ENCODE measurements at places on chromosomes 1 and 21.

DNA sequence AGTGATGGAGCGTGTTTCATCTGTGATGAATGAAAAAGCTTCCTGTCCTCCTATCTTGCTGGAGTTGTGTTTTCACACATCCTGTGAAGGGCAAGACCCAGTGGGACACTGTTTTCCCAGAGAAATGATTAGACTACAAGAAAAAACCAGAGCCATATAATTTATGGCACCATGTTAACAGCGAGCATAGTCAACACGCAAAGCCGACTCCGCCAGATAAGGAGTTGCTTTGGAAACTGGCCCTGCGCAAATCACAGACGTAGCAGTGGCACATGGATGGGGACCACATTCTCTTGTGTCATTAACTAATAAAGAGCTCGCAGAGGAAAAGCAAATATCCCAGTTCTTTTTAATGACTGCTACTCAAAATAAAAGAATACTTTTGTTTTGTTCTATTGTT, 471.2 kb upstream of the RUNX1 start:
- H3K27me3 ChIP-seq = no peaks in the 10 kb centered on the region
- H3K36me3 ChIP-seq = no peaks in the 10 kb centered on the region
- H3K4me3 ChIP-seq = no peak overlapping the region
- no peak for DNase-seq

DNA sequence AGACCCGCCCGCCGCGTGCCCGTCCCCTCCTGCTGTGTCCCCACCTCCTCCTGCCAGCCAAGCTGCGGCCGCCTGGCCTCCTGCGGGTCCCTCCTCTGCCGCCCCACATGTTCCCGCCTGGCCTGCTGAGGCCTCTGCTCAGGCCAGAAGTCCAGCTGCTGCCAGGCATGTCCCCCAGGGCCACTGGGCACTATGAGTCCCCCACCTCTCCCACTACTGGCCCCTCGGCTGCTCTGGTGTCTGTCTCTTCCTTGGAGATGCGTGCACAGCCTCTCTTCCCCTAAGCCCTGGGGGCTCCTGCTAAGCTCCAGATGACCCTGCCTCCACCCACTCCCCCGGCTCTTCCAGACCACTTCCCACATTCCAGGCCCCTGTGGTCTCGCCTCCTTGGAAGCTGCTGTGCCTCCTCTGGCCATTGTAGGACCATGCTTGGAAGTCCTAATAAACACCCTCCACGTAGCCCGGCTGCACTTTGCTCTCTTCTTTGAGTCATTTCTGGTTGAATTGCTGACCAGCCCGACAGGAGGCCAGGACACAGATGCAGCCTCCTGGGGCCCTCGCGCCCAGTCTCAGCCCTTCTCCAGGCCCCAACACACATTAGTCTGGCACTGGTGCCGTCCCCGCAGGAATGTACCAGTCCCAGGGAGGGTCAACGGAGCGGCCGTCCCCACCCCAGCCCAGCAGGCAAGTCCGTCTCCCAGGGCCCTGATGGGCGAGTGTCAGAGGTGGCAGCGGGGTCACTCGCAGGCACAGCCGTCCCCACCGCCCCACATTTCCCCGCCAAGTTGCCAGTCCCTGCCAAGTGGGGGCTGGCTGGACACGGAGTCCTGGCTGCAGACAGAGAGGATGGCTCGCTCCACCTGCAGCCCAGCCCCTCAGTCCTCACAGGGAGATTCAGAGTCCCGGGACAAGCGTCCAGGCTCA, 1.1 kb downstream of the KRTAP10-12 start:
- H3K36me3 ChIP-seq = no peaks in the 10 kb centered on the region
- H3K27me3 ChIP-seq = peaks cover 3% of the 10 kb centered on the region
- DNase-seq = peak; percentile 76
- no peaks in the 10 kb centered on the region for H3K4me1 ChIP-seq
- H3K27ac ChIP-seq = no peak overlapping the region

DNA sequence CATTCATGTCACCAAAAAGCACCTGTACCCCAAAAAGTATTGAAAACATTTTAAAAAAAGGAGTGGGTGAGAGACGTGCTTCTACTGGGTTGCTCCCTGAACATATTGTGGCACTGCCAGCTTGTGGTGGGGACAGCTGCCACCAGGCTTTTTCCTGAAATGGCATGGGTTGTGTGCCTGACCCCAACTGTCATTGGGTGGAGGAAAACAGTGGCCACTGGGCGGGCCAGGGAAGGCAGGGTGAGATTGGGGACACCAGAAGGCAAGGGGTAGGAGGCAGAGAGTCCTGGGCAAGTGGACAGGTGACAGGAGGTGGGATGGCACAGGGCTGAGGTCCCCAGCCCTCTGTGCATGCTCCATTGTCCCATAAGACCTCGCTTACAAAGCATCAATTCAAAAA, 55.5 kb downstream of the TGFB2 start:
- DNase-seq = no peak
- H3K4me1 ChIP-seq = peaks cover 14% of the 10 kb centered on the region
- no peak overlapping the region for H3K4me3 ChIP-seq
- no peak overlapping the region for H3K27ac ChIP-seq
- no peaks in the 10 kb centered on the region for H3K36me3 ChIP-seq

DNA sequence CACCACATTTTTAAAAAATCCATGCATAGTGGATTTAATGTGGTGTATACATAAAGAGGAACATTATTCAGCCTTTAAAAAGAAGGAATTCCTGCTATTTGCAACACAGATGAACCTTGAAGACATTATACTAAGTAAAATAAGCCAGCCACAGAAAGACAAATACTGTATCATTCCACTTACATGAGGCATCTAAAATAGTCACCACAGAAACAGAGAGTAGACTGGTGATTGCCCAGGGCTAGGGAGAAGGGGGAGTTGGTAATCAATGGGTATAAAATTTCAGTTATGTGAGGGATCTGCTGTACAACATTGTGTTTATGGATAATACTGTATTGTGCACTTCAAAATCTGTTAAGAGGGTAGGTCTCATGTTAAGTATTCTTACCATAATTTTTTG, 10.0 kb downstream of the FAM163A start:
- H3K4me1 ChIP-seq = no peaks in the 10 kb centered on the region
- DNase-seq = no peak
- no peak overlapping the region for H3K27ac ChIP-seq
- H3K27me3 ChIP-seq = no peaks in the 10 kb centered on the region
- H3K36me3 ChIP-seq = no peaks in the 10 kb centered on the region
- H3K4me3 ChIP-seq = no peak overlapping the region

GRCh38 chr21:14926186-14926585, 138.6 kb downstream of the NRIP1 start:
- H3K36me3 ChIP-seq = no peaks in the 10 kb centered on the region
- no peaks in the 10 kb centered on the region for H3K27me3 ChIP-seq
- no peaks in the 10 kb centered on the region for H3K4me1 ChIP-seq
- no peak overlapping the region for H3K27ac ChIP-seq
- H3K4me3 ChIP-seq = no peak overlapping the region
- DNase-seq = no peak

GRCh38 chr1:208465786-208466590, 221.8 kb upstream of the PLXNA2 start:
- DNase-seq = no peak
- no peaks in the 10 kb centered on the region for H3K36me3 ChIP-seq
- H3K27me3 ChIP-seq = no peaks in the 10 kb centered on the region
- no peak overlapping the region for H3K4me3 ChIP-seq
- H3K27ac ChIP-seq = no peak overlapping the region

GRCh38 chr1:59693406-59693805, 121.3 kb upstream of the HOOK1 start:
- H3K36me3 ChIP-seq = no peaks in the 10 kb centered on the region
- H3K27ac ChIP-seq = peak overlapping the region; percentile 13
- peaks cover 24% of the 10 kb centered on the region for H3K4me1 ChIP-seq
- DNase-seq = no peak

DNA sequence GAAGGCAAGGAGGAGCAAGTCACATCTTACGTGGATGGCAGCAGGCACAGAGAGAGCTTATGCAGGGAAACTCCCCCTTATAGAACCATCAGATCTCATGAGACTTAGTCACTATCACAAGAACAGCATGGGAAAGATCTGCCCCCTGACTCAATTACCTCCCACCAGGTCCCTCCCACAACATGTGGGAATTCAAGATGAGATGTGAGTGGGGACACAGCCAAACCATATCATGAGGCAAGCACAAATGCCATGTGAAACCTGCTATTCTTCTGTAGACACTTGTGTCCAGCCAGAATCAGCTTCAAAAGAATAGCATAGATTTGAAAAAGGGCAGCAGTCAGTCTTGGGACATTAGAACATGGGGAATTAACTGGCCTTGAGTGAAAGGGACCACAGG, 32.2 kb upstream of the UBE2U start:
- H3K27ac ChIP-seq = no peak overlapping the region
- no peaks in the 10 kb centered on the region for H3K27me3 ChIP-seq
- H3K36me3 ChIP-seq = no peaks in the 10 kb centered on the region
- H3K4me1 ChIP-seq = peaks cover 24% of the 10 kb centered on the region
- no peak for DNase-seq

DNA sequence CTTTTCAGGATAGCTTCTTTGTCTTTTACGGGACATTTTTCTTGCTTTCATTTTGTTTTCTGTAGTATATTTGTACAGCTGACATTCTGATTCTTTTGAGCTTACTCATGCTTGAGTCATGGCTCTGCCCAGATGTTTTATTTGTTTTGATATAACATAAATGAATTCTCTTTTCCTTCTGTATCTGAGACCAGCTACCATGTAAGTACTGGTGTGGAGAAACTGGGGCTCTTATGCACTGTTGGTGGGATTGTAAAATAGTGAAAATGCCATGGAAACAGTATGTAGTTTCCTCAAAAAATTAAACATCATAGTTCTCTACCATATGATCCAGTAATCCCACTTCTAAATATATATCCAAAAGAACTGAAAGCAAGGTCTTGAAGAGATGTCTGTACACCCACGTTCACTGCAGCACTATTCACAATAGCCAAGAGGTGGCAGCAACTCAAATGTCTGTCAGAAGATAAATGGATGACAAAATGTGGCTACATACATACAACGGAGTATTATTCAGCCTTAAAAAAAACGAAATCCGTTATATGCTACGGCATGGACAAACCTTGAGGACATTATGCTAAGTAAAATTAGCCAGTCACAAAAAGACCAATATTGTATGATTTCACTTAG, 61.4 kb downstream of the EIF2B3 start:
- peak overlapping the region; percentile 62 for H3K27ac ChIP-seq
- no peak for DNase-seq
- H3K4me1 ChIP-seq = peaks cover 23% of the 10 kb centered on the region

DNA sequence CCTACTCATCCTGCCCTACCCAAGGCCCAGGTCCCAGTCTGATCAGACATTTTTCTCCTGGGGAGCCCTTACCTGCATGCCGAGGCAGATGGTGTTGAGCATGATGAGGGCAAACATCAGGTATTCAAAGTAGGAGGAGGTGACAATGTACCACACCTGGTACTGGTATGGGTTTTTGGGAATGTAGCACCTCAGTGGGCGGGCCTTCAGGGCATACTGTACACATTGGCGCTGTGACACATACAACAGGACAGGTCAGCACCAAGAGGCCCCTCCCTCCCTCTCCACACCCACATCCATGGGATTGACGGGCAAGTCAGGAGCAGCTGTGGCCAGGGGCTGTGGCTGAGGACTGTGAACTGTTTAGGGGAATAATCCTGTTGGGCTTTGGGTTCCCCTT, 37.1 kb upstream of the KIF21B start:
- no peak overlapping the region for H3K4me3 ChIP-seq
- no peaks in the 10 kb centered on the region for H3K4me1 ChIP-seq
- no peaks in the 10 kb centered on the region for H3K27me3 ChIP-seq
- H3K27ac ChIP-seq = no peak overlapping the region
- H3K36me3 ChIP-seq = no peaks in the 10 kb centered on the region

- H3K27ac ChIP-seq = no peak overlapping the region
- no peaks in the 10 kb centered on the region for H3K36me3 ChIP-seq
- H3K27me3 ChIP-seq = no peaks in the 10 kb centered on the region
- no peak for DNase-seq
- H3K4me1 ChIP-seq = no peaks in the 10 kb centered on the region
Observed at GRCh38 chr1:226480461-226480860, 68.1 kb upstream of the STUM start.

- no peak overlapping the region for H3K4me3 ChIP-seq
- no peak overlapping the region for H3K27ac ChIP-seq
- H3K27me3 ChIP-seq = no peaks in the 10 kb centered on the region
- no peaks in the 10 kb centered on the region for H3K36me3 ChIP-seq
- DNase-seq = no peak
Observed at GRCh38 chr1:161492827-161493226, 12.4 kb upstream of the FCGR2A start.
